Ecto neural progenitor cell (in vitro differentiated cells): ENCODE measurements at places on chromosomes 6 and 20.
A peak's percentile ranks its signal among the peaks of the same experiment; 100 is the strongest.

DNA sequence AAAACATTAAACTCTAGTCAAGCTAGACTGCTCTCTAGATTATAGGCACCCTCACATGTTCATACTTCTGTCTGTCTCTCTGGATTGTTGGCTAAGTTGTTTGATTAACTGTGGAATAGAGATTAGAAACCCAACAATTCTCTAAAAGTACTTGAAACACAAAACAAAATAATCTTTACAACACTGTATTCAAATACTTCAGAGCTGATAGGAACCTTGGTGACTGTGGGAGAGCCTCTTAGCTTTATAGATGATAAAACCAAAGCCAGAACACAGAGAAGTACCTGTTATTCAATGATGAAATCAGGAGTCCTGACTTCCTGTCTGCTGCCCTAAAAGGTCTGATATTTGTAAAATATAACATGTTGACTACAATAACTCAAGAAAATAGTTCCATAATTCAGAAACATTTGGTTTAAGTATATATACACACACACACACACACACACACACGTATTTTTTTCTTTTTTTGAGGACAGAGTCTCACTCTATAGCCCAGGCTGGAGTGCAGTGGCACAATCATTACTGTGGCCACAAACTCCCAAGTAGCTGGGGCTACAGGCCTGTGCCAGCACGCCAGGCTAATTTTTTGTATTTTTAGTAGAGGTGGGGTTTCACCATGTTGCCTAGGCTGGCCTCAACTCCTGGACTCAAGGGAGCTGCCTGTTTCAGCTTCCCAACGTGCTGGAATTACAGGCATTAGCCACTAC is 222.0 kb downstream of the FUT9 start:
- no peak for DNase-seq

DNA sequence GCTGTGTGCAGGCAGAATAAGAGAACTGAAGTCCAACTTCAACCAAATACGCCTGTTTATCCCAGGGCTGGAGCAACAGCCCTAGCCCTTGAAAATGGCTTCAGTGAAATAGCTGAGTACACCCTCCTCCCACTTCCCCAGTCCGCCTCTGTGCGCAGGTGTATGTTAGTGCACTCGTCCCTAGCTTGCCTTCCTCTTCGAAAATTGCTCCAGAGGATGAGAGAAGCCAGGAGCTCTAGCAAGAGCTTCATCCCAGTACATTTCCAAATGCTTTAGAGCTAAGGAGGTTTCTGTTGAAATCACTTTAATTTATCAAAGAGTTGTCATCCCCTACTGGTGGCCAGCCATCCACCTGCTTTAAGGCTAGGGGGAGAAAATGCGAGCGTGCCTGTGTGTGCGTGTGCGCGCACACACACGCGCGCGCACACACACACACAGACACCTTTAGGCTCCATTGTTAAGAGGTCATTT is 5.4 kb upstream of the POU3F2 start:
- peak; percentile 51 for DNase-seq

GRCh38 chr20:17555106-17555505 is 14.8 kb upstream of the DSTN start:
- DNase-seq: no peak

- no peak for DNase-seq
Measured at GRCh38 chr6:44020664-44021425, 106.4 kb downstream of the MRPL14 start.

DNA sequence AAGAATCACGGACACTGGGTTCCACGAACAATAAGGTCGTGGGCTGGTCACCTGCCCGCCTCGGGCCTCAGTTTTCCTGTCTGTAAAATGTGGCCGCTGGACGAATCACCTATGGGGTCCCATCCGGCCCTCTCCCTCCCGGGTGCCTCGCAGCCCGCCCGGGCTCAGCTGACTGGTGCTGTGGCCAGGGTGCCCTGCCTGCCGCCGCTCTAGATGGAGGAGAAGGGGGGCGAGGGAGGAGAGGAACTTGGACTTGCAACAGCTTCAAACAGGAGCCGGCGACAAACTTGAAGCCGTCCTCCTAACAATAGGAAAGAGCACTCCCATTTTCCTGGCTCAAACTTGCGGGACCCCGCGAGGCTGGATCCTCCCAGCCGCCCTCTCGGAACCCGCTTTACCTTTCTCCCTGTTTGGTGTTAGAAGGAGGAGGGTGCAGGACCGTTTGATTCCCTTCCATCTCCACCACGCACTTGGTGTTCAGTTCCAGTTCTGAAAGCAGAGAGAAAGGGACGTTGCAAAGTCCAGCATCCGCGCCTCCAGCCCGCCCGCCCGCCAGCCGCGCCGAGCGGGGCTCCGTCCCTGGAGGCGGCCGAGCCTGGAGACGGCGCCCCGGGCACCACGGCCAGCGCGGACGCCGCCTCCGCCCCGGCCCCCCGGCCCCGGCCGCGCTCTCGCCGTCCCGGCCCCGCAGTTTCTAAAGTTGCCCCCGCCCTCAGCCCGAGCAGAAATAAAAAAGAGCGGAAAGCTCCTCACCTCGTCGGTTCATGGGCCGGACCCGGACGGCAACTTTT is 584 bp downstream of the KIF13A start:
- peak; percentile 66 for DNase-seq

- no peak for DNase-seq
Measured at GRCh38 chr6:111573892-111574797, 31.5 kb downstream of the TRAF3IP2 start.

- DNase-seq: no peak
Measured at GRCh38 chr6:16947375-16948015, 154.4 kb upstream of the STMND1 start.

- no peak for DNase-seq
Measured at GRCh38 chr20:6051505-6051904, 2.4 kb downstream of the LRRN4 start.
